ENCODE measurements at places on chromosomes 11 and 22.

DNA sequence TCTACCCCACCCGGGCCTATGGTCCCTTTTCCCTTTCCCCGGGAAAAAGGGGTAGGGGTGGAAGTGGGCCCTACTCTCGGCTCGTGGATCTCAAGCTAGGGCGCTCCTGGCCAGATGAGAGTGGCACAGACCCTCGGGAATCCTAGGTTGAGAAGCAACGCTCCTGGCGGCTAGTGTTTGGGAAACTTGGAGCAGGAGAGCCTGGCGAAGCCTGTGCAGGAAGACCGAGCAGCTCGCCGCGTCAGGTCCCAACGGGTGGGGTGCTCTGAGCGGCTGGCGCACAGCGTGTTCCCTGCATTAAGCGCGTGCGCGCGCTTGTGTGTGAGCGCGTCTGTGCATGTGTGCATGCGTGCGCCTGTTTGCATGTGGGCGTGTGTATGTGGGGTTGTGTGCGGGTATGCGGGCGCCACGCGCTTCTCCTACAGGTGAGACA, 7.1 kb upstream of the FLI1 start:
- DNase-seq: no peak

DNA sequence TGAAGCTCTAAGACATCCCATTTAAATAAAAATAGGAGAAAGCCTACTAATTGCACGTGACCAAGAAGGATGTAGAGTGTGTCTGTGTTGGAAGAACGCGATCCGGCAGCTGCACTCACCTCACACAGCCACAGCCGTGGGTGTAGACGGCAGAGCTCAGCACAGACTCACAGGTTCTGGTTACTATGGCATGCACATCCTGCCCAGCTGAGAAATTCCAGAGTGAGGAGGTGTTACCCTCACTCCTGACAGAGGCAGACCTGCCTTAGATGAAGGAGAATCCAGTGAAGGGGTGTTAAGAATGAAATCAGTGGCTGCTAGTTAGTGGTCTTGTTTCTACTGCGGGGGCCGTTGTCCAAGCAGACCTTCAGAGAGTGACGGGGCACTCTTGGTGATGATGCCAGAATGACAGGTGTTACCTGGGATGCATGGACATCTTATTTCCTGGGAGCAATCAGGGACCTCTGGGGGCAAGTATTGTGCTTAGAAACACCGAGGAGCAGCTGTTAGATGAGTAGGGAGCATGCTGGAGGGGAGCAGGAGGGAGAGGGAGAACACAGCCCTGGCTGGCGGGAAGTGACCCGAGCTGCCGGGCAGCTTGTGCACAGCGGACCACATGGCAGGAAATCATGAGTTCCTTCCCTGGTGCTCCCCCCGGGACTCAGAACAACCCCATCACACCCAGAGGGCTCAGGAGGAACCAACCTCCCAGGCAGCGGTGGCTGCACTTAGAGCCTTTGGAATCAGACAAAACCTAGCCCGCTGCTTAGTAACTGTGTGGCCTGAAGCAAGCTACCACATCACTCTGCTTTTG, 12.3 kb downstream of the KCNJ5 start:
- peak; percentile 52 for DNase-seq

- DNase-seq: no peak
Measured at GRCh38 chr22:42769574-42770447, 49.1 kb upstream of the A4GALT start.

- DNase-seq: no peak
Measured at GRCh38 chr11:22742157-22742613, 75.8 kb downstream of the GAS2 start.

- no peak for DNase-seq
Measured at GRCh38 chr11:131471976-131472375, 101.6 kb downstream of the NTM start.

DNA sequence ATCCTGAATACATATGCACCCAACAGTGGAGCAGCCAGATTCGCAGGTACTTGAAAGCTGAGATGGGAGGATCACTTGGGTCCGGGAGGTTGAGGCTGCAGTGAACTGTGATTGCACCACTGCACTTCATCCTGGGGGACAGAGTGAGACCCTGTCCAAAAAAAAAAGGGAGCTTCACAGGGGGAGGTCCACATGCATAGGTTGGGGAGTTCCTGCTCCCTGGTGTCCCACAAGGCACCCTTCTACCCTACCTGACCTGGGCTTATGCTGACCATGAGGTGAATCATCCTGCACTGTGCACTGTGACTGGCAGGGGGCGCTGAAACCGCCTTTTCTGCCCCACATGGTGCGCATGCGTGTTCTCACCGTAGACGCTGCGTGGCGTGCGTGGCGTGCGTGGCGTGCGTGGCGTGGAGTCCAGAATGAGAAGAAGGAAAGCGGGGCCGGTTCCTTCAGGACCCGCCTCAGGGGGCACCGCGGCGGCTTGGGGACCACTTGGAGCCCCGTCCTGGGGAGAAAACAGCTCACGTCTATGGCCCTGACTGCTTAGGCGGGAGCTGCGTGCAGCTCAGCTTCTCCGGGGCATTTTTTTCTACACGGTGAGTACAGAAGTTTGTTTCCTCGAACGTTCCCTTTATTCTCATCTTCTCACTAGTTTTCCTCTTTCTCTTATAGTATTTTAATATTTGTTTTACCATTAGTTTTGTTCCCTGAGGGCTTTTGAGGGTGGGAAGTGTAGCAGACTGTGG, 116.6 kb upstream of the GRK3 start:
- peak; percentile 86 for DNase-seq

DNA sequence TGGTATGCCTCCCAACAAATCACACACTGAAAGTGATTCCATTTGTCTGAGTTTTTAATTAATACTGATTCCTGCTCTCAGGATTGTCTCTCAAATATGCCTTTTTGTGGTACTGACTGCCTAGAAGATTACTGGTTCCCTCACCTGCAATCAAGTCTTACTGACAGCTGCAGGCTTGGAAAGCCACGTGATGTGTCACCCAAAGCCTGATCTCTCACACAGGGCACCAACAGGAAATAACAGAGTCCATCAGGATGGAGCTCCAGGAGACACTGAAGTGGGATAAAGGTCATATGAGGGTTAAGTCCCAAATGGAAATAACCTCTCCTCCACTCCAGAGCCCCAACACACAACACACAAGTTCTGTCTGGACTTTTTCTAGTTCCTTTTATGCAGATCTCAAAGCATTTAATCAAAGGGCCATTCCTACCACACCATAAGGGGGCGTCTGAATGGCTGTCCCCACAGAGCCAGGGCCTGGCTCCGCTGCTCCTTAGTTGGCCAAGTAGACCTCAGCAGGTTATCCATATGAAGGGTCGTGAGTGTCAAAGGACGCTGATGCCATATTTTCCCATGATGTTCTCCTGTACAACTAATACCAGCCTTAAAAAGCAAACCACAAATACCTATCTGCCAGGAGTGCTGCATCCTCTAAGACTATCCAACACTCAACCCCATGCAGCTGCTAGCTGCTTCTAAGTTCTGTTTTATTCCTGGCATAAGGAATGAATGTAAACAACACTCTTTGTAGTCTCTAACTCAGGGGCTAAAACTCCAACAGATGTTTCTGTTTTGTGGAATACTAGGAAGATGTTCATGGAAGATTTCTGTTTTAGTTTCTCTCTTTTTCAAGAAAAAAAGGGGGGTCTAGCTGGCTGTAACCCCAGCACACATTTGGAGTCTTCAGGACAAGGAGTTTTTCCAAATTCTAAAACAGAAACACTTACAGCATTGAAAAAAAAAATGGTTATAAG, 13.0 kb downstream of the SCUBE2 start:
- no peak for DNase-seq

DNA sequence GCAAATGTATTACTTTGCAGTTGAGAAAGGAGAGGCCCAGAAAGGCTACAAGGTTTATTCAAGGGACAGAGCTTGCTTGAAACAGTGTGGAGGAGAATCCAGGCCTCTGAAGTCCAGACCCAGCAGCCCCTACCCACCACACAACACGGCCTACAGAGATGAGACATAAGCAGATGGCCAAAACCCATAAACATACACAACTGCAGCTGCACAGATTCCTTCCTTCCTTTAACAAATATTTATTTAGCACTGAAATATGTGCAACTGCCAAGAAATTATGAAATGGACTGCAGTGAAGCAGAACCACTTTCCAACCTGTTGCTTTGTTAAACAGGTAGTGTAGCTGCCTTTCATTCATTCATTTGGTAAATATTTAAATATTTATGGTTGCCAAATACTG, 122.3 kb downstream of the SPATA19 start:
- no peak for DNase-seq

DNA sequence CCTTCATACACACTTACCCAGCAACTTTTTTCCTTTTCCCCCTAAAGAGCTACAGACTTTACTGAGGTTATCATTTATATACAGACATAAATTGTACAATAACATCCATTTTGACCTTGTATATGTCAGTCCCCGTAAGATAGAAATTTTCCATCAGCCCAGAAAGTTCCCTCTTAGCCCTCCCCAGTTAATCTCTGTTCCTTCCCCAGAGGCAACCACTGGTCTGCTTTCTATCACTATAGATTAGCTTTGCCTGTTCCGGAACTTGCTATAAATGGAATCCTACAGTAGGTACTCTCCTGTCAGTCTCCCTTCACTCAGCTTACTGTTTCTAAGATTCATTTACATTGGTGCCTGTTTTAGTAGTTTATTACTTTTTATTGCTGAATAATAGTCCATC, 54.9 kb downstream of the TSPAN18 start:
- no peak for DNase-seq

GRCh38 chr11:76668362-76669155, 2.0 kb downstream of the LRRC32 start:
- DNase-seq: no peak

- no peak for DNase-seq
Measured at GRCh38 chr11:130020323-130020722, 17.7 kb upstream of the PRDM10 start.

DNA sequence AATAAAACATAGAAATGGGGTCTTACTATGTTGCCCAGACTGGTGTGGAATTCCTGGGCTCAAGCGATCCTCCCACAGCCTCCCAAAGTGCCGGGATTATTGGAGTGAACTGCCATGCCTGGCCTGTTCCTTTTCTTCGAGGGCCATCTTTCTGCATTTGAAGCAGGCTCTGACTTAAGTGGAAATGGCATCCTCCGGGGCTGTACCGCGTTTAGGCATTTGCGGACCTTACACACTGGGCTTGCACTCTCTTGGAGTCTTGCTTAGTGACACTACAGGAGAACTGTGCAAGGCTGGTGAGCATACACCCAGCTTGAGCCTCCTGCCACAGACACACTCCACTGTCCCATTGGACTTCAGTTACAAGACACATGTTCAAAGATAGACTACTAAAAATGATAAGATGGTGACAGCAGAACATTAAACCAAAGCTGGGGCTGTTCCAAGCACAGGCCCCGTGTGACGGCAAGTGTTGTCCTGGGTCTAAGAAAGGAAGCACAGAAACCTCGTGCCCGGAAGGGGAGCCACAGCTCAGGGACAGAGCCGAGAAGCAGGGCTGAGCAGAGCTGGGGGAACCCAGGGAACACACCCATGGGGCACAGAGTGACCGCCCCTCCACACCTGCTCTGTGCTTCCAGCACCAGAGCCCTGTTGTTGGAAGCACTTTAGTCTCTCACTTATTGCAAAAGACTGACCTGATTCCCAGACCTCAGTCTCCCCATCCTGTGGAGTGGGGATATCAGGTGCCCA, 59.0 kb upstream of the SHANK2 start:
- DNase-seq: no peak

- no peak for DNase-seq
Measured at GRCh38 chr22:49147617-49148175, 680.0 kb downstream of the BRD1 start.

- no peak for DNase-seq
Measured at GRCh38 chr22:47367993-47368945, 605.8 kb downstream of the TBC1D22A start.

DNA sequence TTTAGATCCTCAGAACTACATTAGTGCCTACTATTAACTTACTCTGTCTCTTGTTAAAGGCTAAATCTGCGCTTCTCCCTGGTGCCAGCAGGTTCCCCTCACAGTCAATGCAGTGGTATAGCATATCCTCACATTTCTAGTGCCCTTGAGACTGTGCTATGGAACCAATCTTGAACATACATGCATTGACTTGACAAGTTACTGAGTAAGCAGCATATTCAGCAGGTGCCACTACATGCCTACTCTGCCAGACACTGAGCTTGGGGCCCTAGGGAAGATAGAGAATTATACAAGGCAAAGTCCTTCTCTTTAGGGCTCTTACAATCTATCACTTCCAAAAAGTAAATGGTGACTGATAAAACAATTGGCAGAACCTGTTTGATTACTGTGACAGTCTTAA, 3.2 kb downstream of the FUT4 start:
- DNase-seq: no peak

GRCh38 chr22:36386900-36387708, 663 bp downstream of the MYH9 start:
- peak; percentile 17 for DNase-seq

DNA sequence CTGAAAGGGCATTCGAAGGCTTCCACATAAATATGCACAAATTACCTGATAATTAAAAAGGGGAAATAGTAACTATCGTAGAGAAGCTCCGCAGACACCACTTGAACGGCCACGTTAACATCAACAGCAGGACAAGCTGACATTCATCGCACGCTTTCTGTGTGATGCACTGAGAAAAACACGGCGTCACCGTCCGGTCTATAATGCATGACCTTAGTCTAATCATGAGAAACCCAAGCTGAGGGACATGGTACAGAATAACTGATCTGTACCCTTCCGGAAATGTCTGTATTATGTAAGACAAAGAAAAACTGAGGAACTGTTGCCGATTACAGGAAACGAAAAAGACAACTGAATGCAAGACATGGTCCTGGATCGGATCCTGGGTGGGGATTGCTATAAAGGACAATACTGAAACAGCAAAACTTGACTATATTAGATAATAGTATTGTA, 678 bp upstream of the RANGAP1 start:
- DNase-seq: no peak

DNA sequence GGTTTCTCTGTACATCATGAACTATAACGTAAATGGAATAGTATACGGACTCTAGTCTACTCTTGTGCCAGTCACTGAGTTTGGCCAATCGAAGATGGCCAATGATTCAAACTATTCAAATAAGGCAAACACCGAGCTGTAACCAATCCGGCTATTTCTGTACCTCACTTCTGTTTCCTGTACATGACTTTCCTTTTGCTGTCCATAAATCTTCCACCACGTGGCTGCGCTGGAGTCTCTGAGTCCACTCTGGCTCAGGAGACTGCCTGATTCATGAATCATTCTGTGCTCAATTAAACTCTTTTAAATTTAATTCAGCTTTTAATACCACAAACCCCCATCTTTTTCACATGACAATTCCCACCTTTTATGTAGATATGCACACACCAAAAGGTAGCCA, 1.5 kb upstream of the JAML start:
- DNase-seq: no peak

GRCh38 chr11:15212876-15213275, 98.2 kb downstream of the INSC start:
- DNase-seq: no peak

GRCh38 chr11:16860617-16861016, 122.2 kb downstream of the C11orf58 start:
- no peak for DNase-seq

GRCh38 chr11:75430714-75431532, 2.1 kb downstream of the KLHL35 start:
- no peak for DNase-seq

- DNase-seq: no peak
Measured at GRCh38 chr22:20396639-20397038, 2.7 kb downstream of the ZNF74 start.
